ENCODE measurements at places on chromosomes 1 and 21.
A peak's percentile ranks its signal among the peaks of the same experiment; 100 is the strongest.

- DNase-seq = no peak
Measured at GRCh38 chr1:32487182-32487581, 22.3 kb downstream of the ZBTB8B start.

- no peak for DNase-seq
Measured at GRCh38 chr1:221868593-221869303, 126.9 kb upstream of the DUSP10 start.

DNA sequence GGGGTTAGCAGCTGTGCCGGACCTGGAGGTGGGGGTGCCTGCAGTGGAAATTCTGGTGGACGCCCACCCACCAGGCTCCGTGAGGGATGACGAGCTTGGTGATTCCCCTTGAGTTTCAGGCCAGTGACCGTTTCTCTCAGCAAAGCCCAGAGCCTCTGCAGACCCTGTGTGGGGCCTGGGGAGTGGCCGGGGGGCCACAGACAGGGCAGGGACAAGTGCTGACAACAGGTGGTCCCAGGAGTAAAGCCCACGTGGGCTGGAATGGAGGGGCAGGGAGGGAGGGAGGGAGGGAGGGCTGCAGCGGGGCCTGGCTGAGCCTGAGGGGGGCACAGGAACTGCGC, 52.8 kb downstream of the COL18A1 start:
- DNase-seq = no peak

DNA sequence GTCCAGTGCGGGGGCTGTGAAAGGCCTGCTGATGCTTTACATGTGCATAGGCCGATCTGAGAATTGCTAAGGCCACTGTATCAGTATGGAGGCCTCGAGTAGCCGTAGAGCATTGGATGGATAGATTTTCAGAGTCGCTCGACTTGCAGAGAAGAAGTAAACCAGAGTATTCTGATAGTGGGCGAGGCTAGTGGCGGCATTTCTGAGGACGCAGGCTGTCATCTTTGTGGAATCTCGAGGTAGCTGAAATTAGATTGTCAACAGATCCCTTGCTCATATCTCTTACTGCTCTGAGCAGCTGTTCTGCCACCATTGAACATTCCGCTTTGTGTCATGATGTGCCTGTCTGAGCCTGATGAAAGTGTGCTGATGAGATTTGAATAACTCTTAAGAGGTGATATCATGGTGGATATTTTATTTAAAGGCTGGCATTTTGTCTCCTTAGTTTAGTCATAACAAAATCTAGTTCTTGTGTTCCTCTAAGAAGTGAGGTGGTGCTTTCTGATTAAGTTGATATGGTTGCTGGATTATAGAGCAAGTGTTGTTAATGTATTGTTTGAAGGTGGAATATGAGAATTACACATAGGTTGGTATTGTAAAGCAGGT, 1.5 kb downstream of the KIF1B start:
- DNase-seq = no peak

- no peak for DNase-seq
Measured at GRCh38 chr1:179141592-179142251, 59.9 kb downstream of the TOR3A start.

- peak; percentile 2 for DNase-seq
Measured at GRCh38 chr1:59029411-59030167, 245.7 kb upstream of the JUN start.

DNA sequence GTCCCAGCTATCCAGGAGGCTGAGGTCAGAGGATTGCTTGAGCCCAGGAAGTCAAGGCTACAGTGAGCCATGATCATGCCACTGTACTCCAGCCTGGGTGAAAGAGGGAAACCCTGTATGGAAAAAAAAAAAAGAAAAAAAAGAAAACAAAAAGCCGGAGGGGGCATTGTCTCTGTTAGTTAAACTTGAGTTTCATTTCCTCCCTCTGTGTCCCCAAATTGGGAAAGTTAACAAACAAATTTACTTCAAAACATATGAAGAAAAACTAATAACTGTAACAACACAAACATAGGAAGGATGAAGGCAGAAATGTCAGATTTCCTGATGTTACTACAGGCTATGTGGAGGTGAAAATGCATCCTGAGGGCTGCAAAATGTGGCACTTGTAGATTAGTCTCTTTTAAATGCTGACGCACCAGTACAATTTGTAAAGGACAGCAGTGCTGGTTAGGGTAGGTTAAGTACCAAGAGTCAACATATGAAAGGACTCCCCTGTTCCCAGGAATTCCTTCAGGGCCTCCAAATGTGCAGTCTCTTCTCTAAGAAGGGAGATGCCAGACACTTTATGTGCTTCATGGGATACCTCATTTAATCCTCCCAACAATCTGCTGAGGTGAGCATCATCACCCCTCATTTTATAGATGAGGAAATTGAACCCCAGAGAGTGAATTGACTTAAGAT, 52.9 kb downstream of the DEGS1 start:
- no peak for DNase-seq

GRCh38 chr1:20875198-20875973, 88.3 kb upstream of the HP1BP3 start:
- DNase-seq = no peak
